BJ (cell line): ENCODE measurements at places on chromosomes 7 and 10.

GRCh38 chr10:26509307-26509706 is 71.2 kb downstream of the APBB1IP start:
- DNase-seq, result no peak

DNA sequence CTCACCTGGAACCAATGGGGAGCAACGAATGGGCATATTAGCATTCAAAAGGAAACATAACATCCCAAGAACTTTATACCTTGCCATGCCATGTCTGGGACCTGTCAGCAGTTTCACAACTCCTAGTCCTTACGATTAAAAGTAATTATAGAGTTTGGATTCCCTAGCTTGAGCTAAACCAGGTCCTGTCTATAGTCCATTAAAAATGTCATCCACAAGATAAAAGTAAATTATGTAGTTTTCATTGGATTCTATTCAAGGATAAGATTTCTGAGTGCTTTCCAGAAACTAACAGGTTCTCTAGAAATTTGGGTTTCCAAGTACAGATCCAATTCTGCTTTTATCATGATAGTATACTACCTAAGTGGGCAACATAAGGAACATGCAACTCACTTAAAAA is 163.6 kb upstream of the PTN start:
- DNase-seq, result no peak

- DNase-seq, result no peak
Observed at GRCh38 chr7:16841681-16842080, 36.9 kb upstream of the AGR2 start.

DNA sequence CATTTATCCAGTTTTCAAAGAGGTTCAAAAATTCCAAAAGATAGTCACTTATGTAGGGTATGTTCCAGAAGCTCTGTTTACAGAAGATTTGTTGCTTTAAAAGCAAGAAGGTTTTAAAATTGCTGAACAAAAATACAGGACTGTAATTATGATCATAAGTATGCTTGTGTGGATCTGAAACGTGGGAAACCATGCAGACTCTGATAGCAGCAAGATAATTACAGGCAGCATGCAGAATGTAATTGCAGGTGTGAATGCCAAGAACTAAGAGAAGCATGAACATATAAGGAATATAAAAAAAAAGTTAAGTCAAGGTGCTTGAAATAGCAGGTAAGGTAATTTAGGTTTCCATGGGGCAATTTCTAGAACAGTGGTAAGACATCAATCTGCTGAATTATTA is 405.7 kb downstream of the ARL4A start:
- no peak for DNase-seq

- DNase-seq, result no peak
Observed at GRCh38 chr10:125985557-125986240, 89.3 kb downstream of the FANK1 start.

GRCh38 chr7:12403287-12404181 is at the start of gene VWDE:
TSS of gene VWDE (minus strand) at chr7:12403865. CDS start at chr7:12403716, 149 bp downstream.
- no peak for DNase-seq

GRCh38 chr7:42159130-42159529 is 77.9 kb downstream of the GLI3 start:
- no peak for DNase-seq

DNA sequence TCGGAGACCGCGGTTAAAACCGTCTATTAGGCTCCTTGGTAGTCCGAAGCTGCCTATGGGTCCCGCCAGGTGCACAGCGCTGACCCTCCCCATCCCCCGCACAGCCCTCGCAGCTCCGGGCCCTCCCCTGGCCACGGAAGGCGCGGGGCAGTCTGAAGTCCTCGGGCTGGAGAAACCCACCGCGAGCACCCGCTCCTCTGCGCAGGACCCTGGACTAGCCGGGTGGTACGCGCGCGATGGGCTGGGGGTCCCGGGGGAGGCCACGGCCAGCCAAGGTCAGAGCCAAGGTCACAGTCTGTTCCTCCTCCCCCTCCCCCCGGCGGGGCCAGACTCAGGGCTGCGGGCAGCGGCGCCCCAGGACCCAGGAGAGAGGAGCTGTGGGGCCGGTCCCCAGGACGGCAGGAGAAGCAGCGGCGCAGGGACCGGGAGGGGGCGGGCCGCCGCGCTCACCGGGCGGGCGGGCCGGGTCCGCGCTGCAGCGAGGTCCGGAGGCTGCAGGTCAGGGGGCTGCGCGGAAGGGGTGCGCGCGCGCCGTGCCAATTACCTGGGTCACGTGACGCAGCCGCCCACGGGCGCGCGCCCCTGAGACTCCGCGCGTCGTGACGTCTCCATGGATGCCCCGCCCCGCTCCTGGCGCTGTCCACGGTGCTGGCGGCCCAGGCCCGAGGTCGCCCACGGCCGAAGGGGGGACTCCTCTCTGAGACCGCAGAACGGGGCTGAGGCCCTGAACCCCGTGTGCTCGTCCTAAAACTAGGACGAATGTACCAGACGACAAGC is at the start of gene OGDHL:
TSS of gene OGDHL (minus strand) at position 535 of the 777 bp plus-strand sequence. CDS start 3,731 bp downstream, outside the sequence.
- DNase-seq, result no peak

- no peak for DNase-seq
Observed at GRCh38 chr10:58350619-58351323, 16.0 kb downstream of the UBE2D1 start.

- no peak for DNase-seq
Observed at GRCh38 chr7:135377171-135377570, 132.7 kb downstream of the CNOT4 start.

DNA sequence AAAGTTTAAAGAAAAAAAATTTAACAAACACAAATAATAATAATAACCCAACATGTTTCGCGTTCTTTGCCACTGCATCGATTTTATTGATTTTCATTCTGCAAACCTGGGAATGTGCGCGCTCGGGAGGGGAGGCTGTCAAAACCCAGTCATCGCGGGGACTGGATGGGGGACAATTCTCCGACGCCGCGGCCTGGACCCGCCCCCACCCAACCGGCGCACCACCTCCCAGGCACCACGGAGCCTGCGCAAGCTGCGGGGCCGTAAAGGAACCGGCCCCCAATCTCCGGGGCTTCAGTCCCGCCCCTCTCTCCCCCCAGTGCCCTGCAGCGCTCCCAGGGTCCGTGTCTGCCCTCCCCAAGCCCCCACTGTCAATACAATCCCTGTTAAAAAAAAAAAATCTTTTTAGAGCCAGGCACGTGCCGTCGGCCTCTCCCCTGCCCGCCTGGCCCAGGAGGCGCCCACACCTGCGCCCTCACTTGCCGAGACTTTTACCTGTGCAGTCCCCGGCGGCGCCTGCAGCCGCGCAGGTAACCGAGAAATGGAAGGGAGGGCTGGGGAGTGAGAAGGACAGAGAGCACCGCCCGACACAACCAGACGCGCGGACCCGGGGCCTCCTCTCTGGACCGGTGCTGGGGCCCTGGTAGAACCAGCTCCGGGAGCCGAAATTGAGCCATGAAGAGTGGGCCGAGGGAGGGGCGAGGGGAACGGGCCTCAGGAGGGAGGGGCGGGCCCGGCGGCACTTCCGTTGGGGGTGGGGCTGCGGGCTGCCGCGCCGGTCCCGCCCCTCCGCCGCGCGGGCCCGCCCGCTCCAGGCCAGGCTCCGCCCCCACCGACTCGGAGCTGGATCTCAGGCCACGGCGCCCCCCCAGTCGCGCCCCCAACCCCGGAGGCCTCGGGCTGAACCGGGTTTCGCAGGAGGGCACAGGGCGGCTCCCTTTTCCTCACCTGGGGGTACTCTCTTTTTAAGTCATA is 7.6 kb upstream of the ZNF503 start:
- DNase-seq, result no peak

DNA sequence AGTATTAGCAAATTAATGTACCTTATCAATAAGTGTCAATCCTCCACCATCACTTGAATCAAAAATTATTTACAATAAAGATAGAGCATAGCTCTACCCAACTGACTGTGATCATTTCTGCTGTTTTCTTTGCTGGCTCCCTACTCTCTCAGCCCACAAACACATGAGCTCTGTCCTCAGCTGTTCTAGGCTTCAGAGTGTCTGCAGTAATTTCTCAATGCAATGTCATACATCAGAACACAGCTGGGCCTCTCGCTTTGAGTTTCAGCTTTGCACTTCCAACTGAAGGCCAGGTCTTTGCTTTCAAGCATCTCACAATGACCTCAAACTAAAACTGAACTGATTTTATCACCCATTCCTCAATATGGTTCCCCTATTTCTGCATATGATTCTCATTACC is 55.7 kb downstream of the RNF133 start:
- DNase-seq, result no peak

DNA sequence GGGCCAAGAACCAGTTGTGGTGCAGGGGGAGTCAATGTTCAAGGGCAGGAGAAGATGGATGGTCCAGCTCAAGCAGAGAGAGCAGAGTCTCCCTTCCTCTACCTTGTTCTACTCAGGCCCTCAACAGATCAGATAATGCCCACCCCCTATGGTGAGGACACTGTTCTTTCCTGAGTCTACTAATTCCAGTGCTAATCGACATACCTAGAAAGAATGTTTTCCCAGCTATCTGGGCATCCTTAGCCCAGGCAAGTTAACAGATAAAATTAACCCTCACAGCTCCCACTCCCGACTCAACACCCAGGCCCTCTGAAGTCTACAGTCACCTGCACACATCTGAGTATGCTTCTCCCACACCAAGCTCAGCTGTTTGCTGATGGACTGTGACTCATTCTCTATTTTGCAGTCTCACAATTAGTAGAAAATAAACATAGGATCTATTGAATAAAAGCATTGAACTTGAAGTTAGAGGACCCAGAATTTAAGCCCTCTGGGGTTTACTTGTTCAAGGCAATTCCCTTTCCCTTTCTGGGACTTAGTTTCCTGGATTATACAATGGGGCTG is 17.1 kb downstream of the COL13A1 start:
- DNase-seq, result no peak

DNA sequence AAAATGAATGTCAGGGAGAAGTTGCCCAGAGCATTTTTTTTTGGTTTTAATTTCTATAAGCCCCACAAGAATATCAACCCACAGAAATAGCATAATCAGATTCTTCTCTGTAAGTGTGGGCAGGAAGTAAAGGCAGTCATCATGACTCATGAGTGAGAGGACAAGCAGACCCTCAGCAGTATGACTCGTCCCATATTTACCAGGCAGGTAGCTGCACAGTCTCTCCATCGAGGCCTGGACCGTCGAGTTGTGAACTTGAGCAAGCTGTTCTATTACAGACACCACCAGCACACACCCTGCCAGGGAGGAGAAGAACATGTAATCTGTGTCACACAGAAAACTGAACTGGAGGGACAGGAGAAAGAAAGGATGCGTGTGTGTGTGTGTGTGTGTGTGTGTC is 37.8 kb downstream of the AOAH start:
- DNase-seq, result no peak

DNA sequence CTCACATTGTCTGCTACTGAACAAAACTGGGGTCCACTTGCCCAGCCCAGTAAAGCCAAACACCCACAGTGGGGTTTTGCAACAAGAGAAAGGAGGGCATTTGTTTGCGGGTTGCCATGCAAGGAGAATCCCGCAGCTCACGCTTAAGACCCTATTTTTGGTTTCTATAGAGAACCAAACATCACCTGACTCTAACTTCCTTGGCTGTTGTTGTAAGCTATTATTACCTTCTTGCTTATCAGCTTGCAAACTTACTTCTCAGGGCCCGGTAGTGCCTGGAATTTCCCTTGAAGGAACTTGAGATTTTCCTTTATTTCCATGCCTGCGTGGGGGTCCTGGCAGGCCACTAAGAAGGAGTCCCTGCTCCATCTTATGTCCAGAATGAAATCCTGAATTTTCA is 20.7 kb downstream of the IFIT3 start:
- no peak for DNase-seq

DNA sequence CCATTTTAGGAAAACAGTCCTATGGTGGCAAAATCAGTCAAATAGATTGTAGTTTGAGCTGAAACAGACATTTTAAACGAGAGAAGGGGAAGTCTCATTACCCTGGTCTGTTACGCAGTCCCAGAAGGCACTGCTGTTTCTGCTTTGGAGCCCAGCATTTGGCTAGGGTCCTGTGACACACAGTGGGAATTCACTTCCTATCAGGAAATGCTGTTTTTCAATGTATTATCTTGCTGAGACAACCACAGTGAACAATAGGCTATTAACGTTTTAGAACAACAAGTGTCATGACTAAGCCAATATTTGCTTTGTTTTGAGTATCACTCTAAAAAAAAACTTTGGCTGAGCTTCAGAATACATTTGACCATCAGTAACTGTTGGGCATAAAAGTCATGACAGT is 74.1 kb downstream of the ADD3 start:
- no peak for DNase-seq

- DNase-seq, result no peak
Observed at GRCh38 chr7:100623951-100624824, 11.8 kb downstream of the MOSPD3 start.
